Stimulated activated CD8-positive, alpha-beta memory T cell treated with anti-CD3 and anti-CD28 coated beads, Interleukin-7, amount 100 ng/mL, for 4 hours (primary cell): ENCODE measurements at places on chromosomes 12 and 14.

DNA sequence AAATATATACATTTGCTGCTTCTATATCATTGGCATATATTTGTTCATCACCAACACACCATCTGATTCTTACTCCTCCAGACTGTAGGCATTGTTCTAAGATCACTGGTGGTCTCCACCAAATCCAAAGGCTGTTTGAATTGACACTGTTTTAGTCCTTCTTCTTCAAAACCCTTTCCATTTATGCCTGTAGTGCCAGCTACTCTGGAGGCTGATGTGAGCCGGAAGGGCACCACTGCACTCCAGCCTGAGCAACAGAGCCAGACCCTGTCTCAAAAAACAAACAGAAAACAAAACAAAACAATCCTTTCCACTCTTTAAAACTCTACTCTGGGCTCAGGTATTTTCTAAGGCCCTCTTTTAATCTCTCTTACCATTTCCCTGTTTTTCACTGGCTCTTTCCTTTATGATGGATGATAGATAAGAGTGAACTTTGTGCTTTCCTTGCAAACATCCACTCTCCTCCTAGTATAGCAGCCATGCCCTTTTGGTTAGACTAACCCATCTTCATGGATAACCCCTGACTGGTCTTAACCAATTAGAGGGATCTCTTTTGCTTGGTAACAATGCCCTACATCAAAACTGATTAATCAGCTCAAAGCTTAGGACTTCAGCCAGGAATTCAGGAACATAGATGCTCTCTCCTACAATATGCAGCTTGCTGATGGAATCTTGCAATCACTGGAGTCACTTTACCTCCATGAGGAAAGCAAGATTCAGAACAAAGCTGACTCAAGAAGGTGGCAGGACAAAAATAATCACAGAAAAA is 24.9 kb downstream of the SPTSSA start:
- no peak for DNase-seq

- DNase-seq = no peak
Observed at GRCh38 chr12:49891012-49891411, 12.7 kb downstream of the FAIM2 start.

DNA sequence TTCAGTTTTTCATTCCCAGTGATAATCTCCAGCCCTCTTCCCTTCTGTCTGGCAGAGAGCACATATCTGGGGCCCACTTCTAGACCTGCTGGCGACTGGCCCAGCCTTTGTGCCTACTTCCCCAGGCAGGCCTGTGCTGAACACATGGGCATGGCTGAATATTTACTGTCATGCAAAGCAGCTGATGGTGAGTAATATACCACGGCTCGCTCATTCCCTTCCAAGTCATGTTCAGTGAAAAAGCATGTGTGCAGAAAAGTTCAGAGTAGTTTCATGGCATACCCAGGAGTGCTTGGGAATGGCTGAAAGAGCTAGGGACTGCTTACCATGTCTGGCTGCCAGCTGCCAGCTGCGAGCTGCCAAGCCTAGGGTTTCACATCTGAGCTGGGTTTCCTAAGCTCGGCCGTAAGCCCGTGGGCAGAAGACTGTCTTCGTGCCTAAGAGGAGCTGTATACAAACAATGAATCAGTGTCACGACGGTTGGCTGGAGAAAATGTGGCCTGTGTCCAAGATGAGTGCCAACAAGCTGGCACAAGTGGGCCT is 179.9 kb upstream of the PELI2 start:
- DNase-seq = no peak

GRCh38 chr14:97543221-97543620 is 746.0 kb downstream of the VRK1 start:
- no peak for DNase-seq

DNA sequence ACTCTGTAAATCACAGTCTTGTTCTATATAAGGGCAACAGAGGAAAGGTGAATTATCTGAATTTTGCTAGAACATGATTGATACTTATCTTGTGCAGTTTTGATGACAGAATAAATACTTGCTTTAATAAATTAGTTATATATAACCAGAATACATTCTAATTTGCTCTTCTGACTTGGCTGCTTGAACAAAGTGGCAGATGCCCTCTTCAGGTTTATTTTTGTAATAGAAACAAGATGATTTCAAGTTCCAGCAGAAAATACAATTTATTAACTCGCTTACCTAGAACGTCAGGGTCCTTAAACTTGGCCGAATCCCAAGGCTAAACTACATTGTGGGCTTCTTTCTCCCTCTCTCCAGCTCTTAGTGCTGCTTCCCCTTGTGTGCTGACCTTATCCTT is 57.6 kb upstream of the SSTR1 start:
- no peak for DNase-seq

- no peak for DNase-seq
Observed at GRCh38 chr12:40099423-40099853, 6.4 kb downstream of the SLC2A13 start.

GRCh38 chr12:16350682-16351081 is 3.2 kb downstream of the MGST1 start:
- DNase-seq = no peak

DNA sequence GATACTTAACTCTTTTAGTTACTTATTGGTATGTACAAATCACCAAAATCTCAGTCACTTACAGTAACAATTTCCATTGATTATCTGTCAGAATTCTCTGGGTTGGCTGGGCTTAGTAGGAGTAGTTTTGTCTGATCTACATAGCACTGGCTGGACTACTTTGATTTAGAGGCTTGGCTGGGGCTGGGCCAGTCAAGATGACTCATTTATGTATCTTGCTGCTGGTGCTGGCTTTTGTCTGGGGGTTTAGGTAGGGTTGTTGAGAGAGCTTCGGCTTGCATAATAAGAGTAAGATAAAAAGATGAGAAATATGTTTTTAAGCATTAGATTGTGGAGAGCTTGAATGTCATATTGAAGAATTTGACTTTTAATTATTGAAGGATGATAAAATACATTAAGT is 1093.7 kb downstream of the SLC6A15 start:
- no peak for DNase-seq

DNA sequence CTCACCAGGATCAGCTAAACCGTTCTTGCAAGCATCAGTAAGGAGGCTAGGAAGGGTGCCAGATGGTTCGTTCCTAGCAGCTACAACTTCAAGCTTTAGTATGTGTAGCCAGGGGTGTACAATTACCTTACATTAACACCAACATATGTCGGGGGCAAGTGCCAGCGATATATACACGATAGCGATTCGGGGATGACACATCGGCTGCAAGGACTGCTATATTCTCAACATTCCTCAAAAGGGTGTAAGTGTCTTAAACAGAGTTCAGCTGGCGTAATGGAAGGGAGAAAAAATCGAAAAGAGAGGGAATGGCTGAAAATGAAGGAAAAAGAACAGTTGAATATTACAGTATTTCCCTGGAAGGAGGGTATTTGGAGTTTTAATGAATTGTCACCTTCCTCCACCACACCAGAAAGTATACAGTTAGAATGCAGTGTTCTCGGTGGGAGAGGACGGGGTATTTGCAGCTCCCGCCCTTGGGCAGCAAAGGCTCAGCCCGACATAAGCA is 545 bp downstream of the LIMA1 start:
- no peak for DNase-seq

GRCh38 chr12:106759526-106760183 is 14.8 kb upstream of the RIC8B start:
- no peak for DNase-seq

DNA sequence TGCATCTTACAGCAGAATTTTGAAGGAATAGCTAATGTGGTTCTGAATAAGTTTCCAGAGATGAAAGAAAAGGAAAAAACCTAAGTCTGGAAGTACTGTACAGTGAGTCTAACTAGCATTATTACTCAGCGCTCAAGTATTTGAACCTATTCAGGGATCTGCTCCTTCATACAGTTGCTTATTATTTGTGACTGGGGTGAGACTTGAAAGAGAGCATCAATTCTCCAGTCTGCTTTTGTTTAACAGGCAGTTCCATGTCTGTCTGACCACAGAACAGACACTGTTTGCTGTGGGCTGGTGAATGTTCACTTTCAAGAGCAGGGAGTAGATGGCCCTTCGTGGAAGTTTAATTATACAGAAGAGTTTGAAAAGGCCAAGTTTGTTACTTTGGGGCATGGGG is 9.3 kb downstream of the ETV6 start:
- DNase-seq = no peak

DNA sequence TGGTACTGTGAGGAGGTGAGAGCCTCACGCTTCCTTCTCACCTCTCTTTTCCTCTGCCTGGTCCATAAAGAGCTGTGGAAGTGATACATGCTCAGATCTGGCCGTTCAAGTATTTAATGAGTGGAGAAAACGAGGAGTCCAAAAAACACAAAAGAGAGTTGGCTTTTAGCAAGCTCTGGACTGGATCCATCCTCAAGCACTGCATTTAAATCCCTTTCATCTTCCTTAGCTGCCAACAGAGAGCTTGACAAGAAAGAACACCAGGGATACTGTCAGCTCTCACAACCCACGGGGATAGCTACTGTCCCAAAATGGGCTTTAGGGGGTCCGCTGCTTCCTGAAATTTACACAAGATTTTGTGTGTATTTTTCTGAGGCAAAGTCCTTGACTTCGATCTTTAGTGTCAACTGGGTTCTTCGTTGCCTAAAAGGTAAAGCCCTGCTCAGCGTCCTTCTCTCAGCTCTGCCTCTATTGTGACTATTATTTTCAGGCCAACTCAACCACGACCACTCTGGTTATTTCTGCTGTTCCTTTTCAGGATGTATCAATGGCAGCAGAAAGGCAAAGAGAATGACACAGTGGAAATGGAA is 120.9 kb downstream of the TMTC1 start:
- no peak for DNase-seq

DNA sequence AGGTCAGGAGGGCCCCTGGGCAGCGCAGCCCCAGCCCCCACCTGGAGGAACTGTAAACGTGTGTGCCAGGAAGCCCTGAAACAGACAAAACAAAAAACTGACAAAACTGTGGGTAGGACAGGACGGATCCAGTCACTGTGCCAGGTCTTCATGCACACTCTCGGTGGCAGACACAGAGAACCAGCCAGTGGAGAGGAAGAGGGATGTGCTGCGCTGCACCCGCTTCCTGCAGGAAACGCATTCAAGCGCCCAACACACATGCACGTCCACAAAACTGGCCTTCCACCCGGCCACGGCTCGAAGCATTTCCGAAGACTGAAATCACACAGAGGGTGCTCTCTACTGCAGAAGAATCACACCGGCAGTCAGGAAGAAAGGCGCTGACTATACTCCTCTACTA is 16.9 kb downstream of the BRF1 start:
- no peak for DNase-seq

GRCh38 chr12:77097846-77098245 is 32.5 kb upstream of the E2F7 start:
- DNase-seq = no peak
